ENCODE measurements at places on chromosomes 12 and 14. TPM values are rescaled to one million over a fixed set of nuclear protein-coding genes. Genes with fewer than 3 reads are reported as not detected.

The IL22 gene
- total RNA-seq: not detected

The TAS2R7 gene
- not detected for total RNA-seq

The TOMM20L gene
- not detected for total RNA-seq

- DNase-seq: no peak
These were observed 150.6 kb upstream of the AEBP2 start for GRCh38 chr12:19288603-19289244.

DNA sequence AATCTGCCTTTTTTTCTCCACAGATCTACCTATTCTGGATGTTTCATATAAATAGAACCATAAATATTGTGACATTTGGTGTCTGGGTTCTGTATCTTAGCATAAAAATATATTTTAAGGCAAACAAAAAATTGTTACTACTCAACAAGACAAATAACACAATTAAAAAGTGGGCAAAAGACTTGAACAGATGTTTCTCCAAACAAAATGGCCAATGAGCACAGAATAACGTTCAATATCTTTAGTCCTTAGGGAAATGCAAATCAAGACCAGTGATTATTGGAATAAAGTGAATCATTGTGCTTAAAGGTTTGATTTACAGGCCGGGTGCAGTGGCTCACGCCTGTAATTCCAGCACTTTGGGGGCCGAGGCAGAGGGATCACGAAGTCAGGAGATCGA, 1331.3 kb downstream of the AACS start:
- no peak for DNase-seq

- no peak for DNase-seq
These were observed 67.0 kb downstream of the FBXW8 start for GRCh38 chr12:116977465-116978380.

DNA sequence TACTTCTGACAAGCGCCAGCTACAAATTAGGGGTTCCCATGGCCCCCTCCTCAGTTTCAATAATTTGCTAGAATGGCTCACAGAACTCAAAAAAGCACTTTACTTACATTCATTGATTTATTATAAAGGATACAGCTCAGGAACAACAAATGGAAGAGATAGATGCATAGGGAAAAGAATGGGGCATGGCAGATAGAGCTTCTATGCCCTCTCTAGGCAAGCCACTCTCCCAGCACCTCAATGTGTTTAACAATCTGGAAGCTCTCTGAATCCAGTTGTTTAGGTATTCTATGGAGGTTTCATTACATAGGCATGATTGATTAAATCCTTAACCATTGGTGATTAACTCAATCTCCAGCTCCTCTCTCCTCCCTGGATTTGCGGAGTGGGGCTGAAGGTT, 184.5 kb upstream of the DAAM1 start:
- DNase-seq: no peak

- peak; percentile 20 for DNase-seq
These were observed 312.4 kb upstream of the RTL1 start for GRCh38 chr14:101215927-101216326.

DNA sequence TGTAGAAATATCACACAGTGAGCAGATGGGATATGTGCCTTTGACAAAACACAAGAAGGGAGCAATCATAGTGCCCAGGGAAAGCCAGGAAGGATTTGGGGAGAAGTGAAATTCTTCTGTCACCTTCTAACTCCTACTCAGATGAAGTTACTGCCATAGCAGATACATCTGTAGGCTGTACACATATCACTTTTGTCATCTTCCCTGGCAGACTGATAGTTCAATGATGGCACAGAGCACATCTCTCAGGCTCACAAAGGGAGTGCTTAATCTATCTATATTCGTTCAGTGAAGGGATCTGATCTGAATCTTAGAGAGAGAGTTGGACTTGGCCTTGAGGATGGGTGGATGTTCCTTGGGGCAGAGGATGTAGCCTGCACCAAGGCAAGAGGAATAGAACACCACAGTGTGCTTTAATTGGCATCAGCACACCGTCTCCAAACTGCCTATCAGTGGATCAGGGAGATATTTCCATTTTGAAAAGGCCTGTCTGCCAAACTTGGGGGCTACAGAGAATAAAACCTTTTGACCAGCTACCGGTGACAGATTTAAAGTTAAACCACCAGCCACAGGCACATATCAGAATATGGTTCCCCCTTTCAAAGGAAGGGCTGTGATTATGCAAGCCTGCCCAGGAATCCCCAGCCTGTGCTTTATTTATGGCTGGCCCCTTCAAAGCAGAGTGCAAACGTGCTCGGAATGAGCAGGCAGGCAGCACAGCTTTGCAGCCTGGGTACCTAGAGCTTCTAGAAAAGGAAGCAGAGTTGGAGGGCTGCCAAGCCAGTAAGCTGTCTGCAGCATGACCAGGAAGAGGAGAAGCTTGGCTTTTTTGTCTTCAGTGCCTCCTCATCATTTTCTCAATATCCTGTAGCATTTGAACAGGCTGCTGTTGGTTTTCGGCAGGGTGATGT, 165.5 kb upstream of the DYRK2 start:
- DNase-seq: peak; percentile 46

DNA sequence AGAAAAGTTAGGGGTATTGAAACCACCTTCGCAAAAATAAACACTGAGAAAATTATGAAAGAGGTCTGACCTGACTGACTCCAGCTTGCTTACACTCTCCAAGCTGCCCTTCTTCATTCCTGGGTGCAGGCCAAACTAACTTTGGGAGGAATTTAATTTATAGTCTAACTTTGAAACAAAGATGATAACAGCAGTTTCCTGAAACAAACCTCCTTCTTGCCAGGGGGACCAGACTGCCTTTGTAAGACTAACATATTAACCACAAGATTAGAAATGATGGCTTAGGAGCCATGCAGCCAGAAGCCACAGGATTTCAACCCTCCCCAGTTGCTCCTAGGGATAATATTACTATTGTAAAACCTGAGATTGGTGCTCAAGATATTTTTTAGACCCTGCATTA, 13.8 kb upstream of the EEA1 start:
- no peak for DNase-seq

DNA sequence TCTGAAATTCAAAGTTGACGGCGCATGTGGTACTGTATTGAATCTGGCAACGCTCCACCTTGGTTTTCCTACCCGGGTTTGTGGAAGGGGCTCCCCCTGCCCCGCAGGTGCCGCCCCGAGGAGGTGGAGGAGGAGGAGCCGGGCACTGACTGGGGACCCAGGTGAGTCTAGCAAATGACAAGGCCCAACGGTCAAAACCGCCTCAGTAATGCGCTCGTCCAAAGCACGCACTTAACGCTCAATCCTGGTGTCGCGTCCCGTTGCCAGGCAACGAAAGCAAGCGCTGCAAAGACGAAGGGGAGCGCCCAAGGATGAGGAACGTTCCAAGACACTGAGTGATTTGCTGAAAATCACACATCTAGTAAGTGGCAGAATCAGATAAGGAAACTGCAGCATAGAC, 24.0 kb upstream of the CLEC4E start:
- DNase-seq: no peak

DNA sequence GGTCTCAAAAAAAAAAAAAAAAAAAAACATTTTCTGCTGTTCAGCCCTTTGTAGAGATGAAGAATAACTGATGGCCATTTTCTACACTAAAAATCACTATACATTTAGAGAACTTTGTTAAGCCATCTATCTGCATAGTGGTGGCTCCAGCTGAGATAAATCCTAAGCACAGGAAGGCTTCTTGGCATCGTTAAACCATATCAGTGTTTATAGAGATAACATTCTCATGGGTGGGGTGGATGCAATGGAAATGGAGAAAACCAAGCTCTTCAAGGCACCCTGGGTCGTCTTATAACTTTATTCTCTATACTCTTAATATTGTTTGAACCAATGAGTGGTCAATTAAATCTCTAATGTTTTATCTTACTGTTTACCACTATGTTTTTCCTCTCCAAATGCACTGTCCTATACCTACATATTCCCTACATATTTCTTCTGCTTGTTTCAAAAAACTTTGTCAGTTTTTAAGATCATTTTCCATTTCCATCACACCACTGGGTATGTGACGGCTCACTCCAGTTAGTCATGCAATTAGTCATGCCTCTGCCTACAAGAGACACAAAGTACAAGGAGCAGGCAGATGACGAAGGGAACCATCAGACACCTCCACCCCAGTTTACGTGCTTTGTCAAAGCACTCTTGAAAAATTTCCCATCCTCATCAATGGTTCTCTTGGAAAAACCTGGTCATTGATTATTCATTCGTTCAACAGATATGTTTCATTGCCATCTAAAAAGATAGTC, 119.3 kb upstream of the OVCH1 start:
- no peak for DNase-seq

- DNase-seq: no peak
These were observed 158.0 kb downstream of the SLC5A8 start for GRCh38 chr12:101051901-101052550.

GRCh38 chr12:94149119-94149780, 873 bp downstream of the PLXNC1 start:
- DNase-seq: peak; percentile 41

GRCh38 chr12:6612247-6612646, 5.1 kb upstream of the CHD4 start:
- no peak for DNase-seq

DNA sequence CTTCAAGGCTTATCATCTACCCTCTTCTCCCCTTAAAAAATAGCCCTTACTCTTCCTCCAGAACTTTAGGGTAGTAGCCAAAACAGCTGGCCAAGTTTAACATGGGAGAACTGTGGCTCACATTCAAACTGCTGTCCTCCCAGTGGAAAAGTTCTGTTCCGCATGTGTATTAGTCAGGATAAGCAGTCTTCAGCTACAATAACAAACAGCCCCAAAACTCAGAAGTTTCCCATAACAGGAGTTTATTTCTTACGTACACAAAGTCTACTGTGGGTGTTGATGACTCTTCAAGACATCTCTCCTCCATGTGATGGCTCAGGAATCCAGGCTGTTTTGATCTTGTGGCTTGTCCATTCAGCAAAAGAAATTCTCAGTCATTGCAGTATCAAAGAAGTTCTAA, 35.5 kb downstream of the MYO1H start:
- no peak for DNase-seq

Measured in psoas muscle (tissue), 8 donors.